CD4-positive, CD25-positive, alpha-beta regulatory T cell (primary cell): ENCODE measurements at places on chromosomes 3 and 15.

DNA sequence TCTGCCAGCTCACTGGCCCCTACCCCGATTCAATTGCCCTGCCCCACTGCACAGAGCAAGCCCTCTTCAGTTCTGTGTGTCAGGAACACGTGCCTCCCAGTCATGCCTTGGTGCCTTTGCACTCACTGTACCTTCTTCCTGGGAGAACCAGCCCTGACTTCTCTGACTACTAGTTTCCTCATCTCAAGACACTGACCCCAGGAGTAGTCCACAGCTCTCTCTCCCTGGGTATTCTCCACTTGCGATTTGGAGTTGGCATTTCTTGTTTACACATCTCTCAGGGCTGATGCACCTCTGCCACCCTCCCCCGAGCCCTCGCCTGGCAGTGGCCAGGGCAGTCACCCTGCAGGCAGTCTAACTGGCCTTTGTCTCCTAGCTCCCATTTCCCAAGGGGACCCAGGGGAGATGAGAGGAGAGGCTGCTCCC is 5.7 kb downstream of the CISH start:
- H3K27ac ChIP-seq, result peak overlapping the region; percentile 97
- H3K4me3 ChIP-seq, result peak overlapping the region; percentile 87
- H3K36me3 ChIP-seq, result peaks cover 47% of the 10 kb centered on the region
- peaks cover 98% of the 10 kb centered on the region for H3K4me1 ChIP-seq
- DNase-seq, result peak; percentile 61
- no peaks in the 10 kb centered on the region for H3K27me3 ChIP-seq

DNA sequence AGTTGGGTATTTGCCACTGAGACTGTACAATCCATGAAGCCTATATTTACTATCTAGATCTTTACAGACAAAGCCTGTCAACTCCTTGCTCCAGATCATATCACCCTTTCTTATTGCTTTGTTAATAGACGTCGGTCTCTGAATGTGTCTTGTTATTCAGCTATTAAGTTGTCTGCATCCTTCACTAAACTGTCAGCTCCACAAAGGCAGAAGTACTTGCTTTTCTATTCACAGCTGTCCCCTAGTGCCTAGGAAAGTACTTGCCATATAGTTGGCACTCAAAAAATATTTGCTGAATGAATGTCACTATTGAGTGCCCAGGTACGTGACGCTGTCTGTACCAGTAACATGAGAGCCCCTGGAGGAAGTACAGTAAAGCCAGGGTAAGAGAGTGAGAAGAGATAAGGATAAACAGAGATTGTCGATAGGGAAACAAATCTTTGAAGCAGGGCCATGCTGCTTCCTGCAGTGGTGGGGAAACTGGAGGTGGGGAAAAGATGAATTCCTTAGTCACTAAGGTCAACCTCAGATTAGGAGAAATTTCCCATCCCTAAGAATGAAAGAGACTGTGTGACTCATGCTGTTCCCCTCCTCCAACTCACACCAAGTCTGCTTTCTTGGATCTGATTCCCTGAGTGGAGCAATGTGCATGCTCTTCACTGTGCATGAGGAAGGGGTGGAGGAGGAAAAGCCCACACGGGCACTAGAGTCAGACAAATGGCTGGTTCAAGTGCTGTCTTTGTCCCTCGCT is 36.3 kb downstream of the PRICKLE2 start:
- no peak for DNase-seq
- no peaks in the 10 kb centered on the region for H3K4me1 ChIP-seq
- H3K27ac ChIP-seq, result no peak overlapping the region
- no peaks in the 10 kb centered on the region for H3K36me3 ChIP-seq

DNA sequence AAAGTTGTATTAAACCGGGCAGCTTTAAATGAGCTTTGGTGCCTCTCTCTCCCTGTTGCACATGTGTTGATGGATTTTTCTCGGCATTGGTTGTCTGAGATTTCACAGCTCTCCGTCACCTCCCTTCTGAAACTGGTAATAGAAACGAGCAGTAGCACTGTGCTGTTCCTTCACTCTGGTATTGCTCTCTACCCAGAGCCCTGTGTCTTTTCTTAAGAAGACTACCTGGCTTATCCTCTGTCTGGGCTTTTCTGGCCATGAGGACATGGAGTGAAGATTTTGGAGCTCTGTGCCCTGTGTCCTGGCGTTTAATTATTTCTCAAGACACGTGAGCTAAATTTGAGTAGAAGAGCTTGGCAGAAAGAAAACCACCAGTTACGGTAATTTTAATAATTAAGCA is 209.6 kb upstream of the EIF1B start:
- DNase-seq, result no peak
- no peaks in the 10 kb centered on the region for H3K36me3 ChIP-seq
- H3K4me3 ChIP-seq, result no peak overlapping the region

- no peaks in the 10 kb centered on the region for H3K27me3 ChIP-seq
- no peaks in the 10 kb centered on the region for H3K36me3 ChIP-seq
Measured at GRCh38 chr3:110933821-110934426, 137.7 kb upstream of the NECTIN3 start.

DNA sequence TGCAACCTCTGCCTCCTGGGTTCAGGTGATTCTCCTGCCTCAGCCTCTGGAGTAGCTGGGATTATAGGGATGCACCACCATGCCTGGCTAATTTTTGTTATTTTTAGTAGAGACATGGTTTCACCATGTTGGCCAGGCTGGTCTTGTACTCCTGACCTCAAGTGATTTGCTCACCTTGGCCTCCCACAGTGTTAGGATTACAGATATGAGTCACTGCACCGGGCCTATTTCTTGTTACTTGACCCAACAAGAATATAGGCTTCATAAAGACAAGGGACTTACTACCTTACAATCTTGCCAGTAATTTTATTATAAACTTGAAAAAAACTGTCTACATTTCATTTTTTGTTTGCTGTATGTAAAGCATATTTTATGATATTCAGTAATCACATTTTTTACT is 21.4 kb upstream of the ZBTB47 start:
- no peak overlapping the region for H3K4me3 ChIP-seq
- DNase-seq, result no peak
- H3K27me3 ChIP-seq, result no peaks in the 10 kb centered on the region

DNA sequence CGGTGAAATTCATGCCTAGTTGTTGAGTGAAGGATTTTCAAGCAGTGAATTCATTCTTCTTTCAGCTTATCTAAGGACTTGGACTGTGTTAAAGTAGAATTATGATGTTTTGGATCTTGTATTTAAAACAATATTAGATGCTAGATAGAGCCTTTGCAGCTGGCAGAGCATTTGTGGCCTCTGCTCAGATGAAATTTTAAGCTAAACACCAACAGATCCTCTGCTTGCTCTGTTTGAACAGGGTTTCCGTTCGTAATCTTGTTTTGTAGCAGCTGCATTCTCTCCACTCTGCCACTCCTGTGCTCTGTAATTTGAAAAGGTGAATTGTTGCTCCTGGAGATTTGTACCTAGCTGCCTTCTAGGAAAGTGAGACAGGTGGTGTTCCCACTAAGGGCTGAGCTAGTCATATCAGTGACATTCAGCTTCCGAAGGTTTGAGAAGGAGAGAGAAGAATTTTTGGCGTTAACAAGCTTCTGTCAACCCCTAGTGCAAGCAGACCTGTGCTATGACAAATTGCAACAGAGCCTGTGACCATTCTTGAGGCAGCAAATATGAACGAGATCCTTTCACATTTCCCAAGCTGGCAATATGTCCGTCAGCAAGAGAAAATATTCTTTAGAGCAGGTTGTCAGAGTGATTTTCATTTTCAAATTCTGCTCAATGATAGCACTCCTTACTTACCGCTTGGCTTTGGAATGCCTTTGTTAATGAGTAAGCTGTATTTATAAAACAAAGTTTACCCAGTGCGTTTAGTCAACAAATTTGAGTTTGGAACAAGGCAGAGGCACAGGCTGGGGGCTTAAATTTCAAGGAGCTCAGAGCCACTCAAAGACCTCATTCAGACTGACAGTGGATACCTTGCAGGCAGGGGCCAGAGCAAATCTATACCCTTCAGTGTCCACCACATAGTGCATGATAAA is 5.3 kb downstream of the CHST2 start:
- no peaks in the 10 kb centered on the region for H3K27me3 ChIP-seq
- H3K4me3 ChIP-seq, result peak overlapping the region; percentile 9
- H3K27ac ChIP-seq, result no peak overlapping the region

- no peak overlapping the region for H3K27ac ChIP-seq
- no peaks in the 10 kb centered on the region for H3K4me1 ChIP-seq
- no peak overlapping the region for H3K4me3 ChIP-seq
- peaks cover 8% of the 10 kb centered on the region for H3K27me3 ChIP-seq
- DNase-seq, result no peak
- H3K36me3 ChIP-seq, result no peaks in the 10 kb centered on the region
Measured at GRCh38 chr15:96046620-96047240, 283.8 kb upstream of the NR2F2 start.

DNA sequence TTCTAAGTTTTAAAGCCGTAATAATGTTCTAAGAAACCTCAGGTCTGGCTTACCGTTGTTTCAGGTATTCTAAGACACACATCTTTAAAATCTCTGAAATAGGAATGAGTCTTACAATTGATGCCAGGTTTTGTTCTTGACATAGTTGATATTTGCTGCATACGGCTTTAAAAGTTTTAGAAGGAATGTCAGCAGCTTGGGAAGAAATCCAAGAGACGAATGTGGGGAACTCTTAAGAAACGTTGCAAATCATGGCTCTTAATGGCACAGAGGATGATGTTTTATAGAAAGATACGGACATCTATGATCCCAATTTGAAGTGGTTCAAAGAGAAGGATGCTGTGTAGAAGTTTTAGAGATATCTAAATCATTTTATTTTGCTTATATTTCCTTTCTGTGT is 11.5 kb downstream of the NUDT16 start:
- no peaks in the 10 kb centered on the region for H3K4me1 ChIP-seq
- H3K27ac ChIP-seq, result no peak overlapping the region
- no peaks in the 10 kb centered on the region for H3K36me3 ChIP-seq
- H3K27me3 ChIP-seq, result peaks cover 2% of the 10 kb centered on the region

DNA sequence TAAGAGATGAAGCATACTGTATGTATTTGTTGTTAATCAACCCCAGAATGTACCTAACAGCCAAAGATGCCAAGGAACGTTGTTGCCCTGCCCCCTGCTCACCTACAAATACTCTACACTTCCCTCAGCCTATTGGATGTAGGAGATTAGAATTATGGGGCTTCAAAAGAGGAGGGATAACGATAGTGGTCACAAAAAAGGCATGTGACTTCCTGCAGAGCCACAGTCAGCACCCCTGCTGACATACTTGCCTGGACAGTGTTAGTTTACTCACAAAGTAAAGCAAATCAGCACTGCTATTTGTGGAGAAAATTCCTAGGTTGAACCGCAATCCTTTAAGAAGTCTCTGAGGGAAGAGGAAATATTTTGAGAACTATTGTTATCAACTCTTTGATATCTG is 37.9 kb downstream of the PARP15 start:
- no peak for DNase-seq
- no peak overlapping the region for H3K27ac ChIP-seq
- peaks cover 66% of the 10 kb centered on the region for H3K36me3 ChIP-seq

DNA sequence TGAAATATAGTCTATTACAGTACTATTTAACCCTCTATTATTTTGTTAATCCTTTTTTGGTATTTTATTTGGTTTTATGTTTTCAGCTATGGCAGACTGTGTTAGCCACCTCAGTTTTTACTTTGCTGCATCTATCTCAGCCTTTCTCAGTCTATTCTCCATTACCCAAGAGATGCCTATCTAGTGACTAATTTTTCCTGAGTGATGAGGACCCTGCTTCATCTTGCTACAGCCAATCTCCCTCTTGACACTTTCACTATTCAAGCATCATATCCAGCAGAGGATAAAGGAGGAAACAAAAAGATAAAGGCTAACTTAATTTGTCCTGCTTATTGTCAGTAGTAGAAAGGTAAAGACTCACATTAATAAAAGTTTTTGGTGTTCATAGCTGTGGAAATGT is 141.8 kb upstream of the NECTIN3 start:
- no peak for DNase-seq
- no peaks in the 10 kb centered on the region for H3K27me3 ChIP-seq
- no peak overlapping the region for H3K27ac ChIP-seq
- no peak overlapping the region for H3K4me3 ChIP-seq
- no peaks in the 10 kb centered on the region for H3K4me1 ChIP-seq

GRCh38 chr3:107752202-107752990 is 229.6 kb downstream of the BBX start:
- no peak overlapping the region for H3K27ac ChIP-seq
- H3K36me3 ChIP-seq, result peaks cover 27% of the 10 kb centered on the region
- H3K27me3 ChIP-seq, result no peaks in the 10 kb centered on the region
- no peak overlapping the region for H3K4me3 ChIP-seq
- no peaks in the 10 kb centered on the region for H3K4me1 ChIP-seq

- no peaks in the 10 kb centered on the region for H3K36me3 ChIP-seq
- H3K4me3 ChIP-seq, result no peak overlapping the region
- H3K27ac ChIP-seq, result no peak overlapping the region
Measured at GRCh38 chr3:111315930-111316587, 225.9 kb upstream of the CD96 start.

DNA sequence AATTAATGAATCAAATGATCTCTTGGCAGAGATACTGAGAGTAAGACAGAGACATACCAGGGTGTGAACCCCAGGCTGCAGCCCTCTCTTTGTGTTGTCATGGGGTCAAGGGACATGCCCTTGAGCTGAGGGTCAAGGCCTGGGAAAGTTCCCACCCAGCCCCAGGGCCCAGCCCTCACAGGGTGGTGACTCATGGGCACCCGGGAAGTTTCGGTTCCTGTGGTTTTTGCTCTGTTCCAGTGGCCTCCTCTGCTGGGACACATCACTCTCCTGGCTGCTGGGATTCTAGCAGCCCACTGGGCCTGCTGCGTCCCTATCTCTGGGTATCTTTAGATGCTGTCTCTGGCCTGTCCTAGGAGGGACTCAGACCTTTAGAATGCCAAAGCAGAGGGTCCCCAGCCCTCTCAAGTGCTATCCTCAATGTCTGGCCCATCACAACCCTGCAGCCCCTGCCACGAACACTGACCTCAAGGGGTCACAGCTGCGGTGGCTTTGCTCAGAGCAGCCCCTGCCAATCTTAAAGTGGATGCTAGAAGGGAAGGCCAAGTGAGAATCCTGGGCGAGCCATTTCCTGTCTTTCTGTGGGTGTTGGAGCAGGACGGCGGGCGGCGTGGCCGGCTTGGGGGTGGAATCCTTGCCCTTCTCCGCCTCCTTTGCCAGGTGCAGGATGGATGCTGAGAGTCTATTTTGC is 148.4 kb upstream of the TLE3 start:
- H3K27ac ChIP-seq, result no peak overlapping the region
- H3K36me3 ChIP-seq, result no peaks in the 10 kb centered on the region
- no peak for DNase-seq
- H3K4me1 ChIP-seq, result no peaks in the 10 kb centered on the region

GRCh38 chr3:10892622-10893021 is 76.6 kb downstream of the SLC6A11 start:
- no peak overlapping the region for H3K27ac ChIP-seq
- no peaks in the 10 kb centered on the region for H3K36me3 ChIP-seq
- H3K4me3 ChIP-seq, result no peak overlapping the region
- H3K27me3 ChIP-seq, result peaks cover 2% of the 10 kb centered on the region
- H3K4me1 ChIP-seq, result no peaks in the 10 kb centered on the region
- DNase-seq, result no peak
